Esophagus (tissue), 2 donors: ENCODE measurements at places on chromosomes 3 and 15. TPM values are rescaled to one million over a fixed set of nuclear protein-coding genes. Genes with fewer than 3 reads are reported as not detected.

Gene SEMA6D
- 0.40 TPM for polyA plus RNA-seq

Gene CCDC191
- 2.9 TPM for polyA plus RNA-seq

Gene CSPG5
- polyA plus RNA-seq, result 0.40 TPM

Gene FAM107A
- 7.2 TPM for polyA plus RNA-seq

Gene IQCF5
- polyA plus RNA-seq, result not detected

Gene SCAANT1
- polyA plus RNA-seq, result not detected

Gene ITGA11
- 0.14 TPM for polyA plus RNA-seq

Gene MEGF11
- polyA plus RNA-seq, result not detected

Gene C3orf49
- polyA plus RNA-seq, result not detected

Gene WDR93
- not detected for polyA plus RNA-seq

Gene TRPC1
- 2.5 TPM for polyA plus RNA-seq

Gene DUOXA1
- polyA plus RNA-seq, result 145 TPM

Gene LPP
- 12.9 TPM for polyA plus RNA-seq

Gene IL17RB
- 0.81 TPM for polyA plus RNA-seq

Gene LRRC2
- polyA plus RNA-seq, result 0.14 TPM

Gene WNT7A
- polyA plus RNA-seq, result 0.37 TPM

Gene PIGZ
- 3.6 TPM for polyA plus RNA-seq

Gene CHST2
- polyA plus RNA-seq, result 0.48 TPM

Gene AHSG
- polyA plus RNA-seq, result 0.06 TPM

Gene MNS1
- 2.1 TPM for polyA plus RNA-seq

Gene RLBP1
- polyA plus RNA-seq, result not detected

Gene ZNF620
- 0.57 TPM for polyA plus RNA-seq

Gene RAD51
- polyA plus RNA-seq, result 2.5 TPM

Gene NCKIPSD
- polyA plus RNA-seq, result 8.2 TPM

Gene ACP3
- polyA plus RNA-seq, result 22.5 TPM

Gene TRAIP
- polyA plus RNA-seq, result 4.3 TPM

Gene CHRFAM7A
- polyA plus RNA-seq, result 0.16 TPM
